Stimulated activated CD8-positive, alpha-beta memory T cell treated with anti-CD3 and anti-CD28 coated beads, Interleukin-4, amount 100 ng/mL, for 4 hours (primary cell): ENCODE measurements at places on chromosomes 5 and 9.

- DNase-seq, result no peak
These were observed 10.8 kb upstream of the FOXD1 start for GRCh38 chr5:73459366-73459765.

DNA sequence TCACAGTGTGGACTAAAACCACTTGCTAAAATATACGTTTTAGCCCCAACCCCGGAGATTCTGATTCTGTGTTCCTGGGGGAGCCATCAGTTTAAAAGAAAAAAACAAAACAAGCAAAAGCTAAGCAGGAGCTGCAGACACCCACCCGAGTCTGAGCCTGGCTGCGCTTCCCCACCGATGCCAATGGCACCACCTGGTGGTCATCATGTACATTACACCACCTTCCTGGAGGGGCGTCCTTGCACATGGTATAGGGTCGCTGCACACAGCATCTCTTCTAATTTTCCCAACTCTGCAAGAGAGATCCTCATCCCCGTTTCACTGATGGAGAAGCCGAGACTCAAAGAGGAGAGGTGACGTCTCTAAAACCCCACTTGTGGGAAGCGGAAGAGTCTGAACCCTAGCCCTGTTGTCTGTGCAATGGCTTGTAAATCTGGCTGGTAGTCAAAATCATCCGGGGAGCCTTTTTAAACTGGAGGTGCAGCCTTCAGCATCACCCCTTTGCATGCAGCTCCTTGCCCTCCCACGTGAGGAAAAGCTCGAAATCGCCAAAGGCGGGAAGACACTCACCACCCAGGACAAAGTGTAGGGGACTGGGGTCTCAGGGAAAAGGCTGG is 23.1 kb upstream of the CNOT6 start:
- DNase-seq, result peak; percentile 28

DNA sequence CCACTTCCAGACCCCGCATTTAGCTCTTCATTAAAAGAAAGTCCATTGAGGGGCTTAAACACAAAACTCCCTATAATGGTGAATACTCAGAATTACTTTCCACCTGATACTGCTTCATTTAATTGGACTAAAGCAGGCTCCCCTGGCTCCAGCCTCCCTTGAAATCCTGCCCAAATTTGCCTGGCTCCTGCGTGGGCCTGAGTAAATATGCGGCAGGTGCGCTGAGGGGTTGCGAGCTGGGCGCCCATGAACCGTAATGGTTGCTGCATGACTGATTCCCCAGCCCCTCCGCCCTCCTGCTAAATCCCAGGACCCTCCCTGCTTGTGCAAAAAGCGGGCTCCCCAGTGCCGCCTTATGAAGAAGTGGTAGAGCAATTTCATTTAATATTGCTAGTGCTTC is 639.7 kb downstream of the BNC2 start:
- DNase-seq, result no peak

DNA sequence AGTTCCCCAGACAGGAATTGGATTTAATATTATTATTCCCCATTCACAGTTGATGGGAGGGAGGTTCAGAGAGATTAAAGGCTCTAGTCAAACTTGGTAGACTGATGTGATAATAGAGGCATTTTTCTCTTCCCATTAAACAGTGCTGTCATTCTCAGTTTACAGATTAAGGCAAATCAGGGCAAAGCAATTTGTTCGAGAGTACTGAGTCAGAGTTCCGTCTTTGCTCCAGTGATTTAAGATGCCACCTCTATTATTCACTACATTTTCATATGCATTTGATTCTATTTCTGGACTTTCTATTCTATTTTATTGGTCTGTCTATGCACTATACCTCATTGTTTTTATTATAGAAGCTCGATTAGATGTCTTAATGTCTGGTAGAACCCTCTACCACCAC is 201.0 kb upstream of the RAI14 start:
- DNase-seq, result no peak

DNA sequence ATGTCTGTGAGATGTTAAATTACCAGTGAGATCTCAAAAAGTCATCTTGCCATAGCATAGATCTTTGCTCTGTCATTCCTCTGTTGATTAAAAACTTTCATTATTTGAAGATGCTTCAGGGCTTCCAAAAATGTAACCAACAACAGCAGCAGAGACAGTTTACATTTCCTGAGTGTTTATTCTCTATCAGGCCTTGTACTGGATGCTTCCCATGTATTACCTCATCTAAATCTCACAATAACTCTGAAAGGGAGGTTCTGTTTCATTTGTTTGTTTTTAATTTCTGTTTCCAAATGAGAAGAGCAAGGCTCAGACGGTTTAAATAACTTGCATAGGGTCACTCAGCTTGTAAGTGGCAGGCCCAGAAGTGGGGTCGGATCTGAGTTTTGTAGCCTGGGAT is 45.2 kb downstream of the MRRF start:
- DNase-seq, result no peak

GRCh38 chr5:95817430-95817829 is 5.1 kb downstream of the GLRX start:
- DNase-seq, result no peak

DNA sequence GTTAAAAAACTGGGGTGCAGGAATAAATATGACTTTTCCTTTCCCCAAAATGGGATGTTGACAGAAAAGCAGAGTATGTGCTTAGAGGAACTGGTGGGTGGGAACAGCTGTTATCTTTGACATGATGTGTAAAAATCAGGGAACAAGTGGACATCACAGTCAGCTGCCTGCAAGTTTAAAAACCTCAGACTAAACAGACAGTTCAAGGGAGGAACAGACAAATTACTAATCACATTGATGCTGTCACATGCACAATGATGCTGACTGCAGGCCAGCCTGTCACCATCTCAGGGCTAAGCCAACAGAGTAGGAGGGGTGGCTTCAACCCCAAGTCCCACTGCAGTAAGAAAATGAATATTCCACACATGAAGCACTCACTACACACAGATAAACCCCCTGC is 38.2 kb upstream of the UBAP2 start:
- no peak for DNase-seq
